ENCODE measurements at places on chromosomes 11 and 22. TPM values are rescaled to one million over a fixed set of nuclear protein-coding genes. Genes with fewer than 3 reads are reported as not detected.

Gene APOL6
- 1.4 TPM for total RNA-seq

Gene LGALS1
- total RNA-seq = 1,297 TPM

Gene OR5P2
- not detected for total RNA-seq

Gene PANX3
- total RNA-seq = not detected

Gene NNMT
- total RNA-seq = 379 TPM

Gene FUT4
- total RNA-seq = 2.8 TPM

Gene TRIM29
- total RNA-seq = 22.2 TPM

Gene OR51B2
- not detected for total RNA-seq

Gene NXPE2
- total RNA-seq = not detected

Gene CCDC73
- not detected for total RNA-seq

Gene XKR3
- total RNA-seq = not detected

Gene CCDC82
- 17.5 TPM for total RNA-seq

Gene TMPRSS6
- total RNA-seq = not detected

Gene SAC3D1
- 51.5 TPM for total RNA-seq

Gene BIRC3
- total RNA-seq = 43.2 TPM
